ENCODE measurements at places on chromosomes 1 and 21.

DNA sequence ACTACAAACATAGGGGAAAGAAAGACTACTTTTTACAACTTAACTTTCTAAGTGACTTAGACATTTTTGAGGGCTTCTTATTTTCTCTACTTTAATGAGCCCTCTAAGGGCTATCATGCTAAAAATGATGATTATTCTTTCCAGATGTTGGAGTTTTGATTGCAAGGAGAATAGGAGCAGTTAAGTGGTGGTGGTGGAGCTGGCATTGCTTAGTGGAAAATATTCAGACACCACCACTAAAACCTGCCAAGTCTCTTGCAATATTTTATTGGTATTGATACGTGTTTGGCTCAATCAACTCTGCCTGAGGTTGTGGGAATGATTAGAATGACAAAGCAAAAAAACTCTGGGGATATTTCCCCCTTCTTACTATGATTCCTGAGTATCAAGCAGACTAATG, 82.6 kb upstream of the PTGFR start:
- DNase-seq, result no peak

DNA sequence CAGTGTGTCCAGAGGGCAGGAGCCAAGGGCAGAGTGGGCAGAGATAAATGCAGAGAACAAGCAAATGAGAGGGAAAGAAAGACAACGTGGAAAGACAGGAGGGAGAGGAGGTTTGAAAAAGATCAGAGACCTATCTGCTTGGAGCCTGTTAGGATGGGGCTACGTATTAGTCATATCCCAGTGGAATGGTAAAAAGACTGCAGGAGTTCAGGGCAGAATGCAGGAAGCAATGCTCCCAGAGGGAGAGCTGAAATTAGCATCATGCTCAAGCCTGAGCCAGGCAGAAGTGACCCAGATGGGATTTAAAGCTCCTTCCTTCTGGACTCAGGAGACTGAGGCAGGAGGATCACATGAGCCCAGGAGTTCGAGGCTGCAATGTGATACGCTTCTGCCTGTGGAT, 261.3 kb upstream of the CHRM3 start:
- no peak for DNase-seq

- no peak for DNase-seq
These were observed 416 bp upstream of the TNFRSF14 start for GRCh38 chr1:2555634-2556276.

DNA sequence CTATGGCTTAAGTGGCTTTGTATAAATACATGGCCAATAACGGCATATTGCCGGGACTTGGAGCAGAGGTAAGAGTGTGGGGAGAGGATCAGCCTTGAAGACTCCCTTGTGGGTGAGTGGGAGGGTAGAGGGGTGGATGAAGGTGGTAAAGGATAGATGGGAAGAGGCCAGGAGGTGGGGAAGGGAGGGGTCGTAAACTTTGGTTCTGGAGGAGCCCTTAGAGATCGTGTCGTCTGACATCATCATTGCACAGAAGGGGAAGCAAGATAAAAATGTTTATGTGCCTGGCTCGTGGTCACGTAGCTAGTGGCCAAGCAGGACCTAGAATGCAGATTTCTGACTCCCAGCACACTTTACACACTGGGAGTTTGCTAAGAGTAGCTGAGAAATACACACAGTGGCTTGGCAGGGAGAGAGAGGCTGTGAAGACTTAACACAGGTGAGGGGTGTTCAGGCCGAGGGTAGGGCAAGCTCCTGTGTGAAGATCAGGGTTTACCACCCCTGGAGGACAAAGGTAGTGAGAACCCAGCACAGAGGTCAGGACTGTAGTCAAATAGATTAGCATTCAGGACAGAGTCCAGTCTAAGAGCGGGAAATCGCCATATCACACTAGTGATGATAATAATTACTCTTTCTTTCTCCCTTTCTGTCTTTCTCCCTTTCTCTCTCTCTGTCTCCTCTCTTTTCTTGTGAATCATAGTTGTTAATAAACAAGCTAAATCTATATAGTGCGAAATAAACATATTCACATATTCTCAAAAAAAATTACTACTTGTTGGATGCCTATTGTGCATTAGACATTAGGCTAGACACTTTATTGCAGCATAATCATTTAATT, 75.5 kb downstream of the LRRC8D start:
- no peak for DNase-seq

DNA sequence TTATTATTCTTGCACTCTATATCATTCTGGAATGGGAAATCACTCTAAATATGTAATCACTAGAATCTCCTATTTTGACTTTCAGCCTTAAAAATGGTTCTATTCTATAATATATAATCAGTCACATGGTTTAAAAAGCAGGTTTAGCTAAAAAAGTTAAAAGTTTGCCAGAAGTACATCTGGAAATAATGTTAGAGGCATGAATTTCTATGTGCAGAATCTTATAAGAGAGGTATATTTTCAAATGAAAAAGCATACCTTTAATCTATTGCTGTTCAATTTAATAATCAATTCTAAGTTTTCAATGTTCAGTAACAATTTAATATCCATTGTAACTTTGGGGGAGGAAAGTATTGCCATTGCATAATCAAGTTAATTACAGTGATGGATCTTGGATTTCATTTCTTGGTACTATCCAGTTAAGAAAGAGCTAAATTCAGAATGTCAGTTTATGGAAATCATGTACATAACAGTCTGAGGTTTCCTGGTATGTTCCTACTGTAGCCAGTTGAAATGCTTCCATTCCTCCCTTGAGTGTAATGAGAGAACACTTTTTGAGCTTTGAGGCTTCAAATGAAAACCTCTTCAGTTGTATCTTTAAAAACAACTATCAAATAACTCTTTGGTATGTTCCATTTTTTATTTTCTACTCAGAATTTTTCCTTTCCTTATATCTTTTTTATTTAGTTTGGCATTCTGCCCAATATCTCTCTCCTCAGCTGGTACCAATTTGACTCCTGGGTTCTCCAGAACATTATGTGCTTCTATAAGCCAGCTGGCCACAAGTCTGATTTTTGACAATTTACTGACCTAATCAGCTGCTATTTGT, 175.7 kb upstream of the COL11A1 start:
- DNase-seq, result no peak

DNA sequence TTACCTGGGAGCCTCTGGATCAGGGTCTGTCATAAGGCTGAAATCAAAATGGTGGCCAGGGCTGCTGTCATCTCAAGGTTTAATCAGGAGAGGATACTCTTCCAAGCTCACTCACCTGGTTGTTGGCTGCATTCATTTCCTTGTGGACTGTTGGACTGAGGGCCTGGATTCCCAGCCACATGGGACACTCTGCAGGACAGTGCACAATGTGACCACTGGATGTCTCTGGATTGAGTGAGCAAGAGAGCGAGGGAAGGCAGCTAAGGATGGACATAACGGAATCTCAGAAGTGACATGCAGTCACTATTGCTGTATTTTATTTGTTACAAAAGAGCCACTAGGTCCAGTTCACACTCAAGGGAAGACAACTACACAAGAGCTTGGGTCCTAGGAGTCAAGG, 229.1 kb downstream of the S1PR1 start:
- DNase-seq, result no peak

- no peak for DNase-seq
These were observed 11.8 kb upstream of the C1orf141 start for GRCh38 chr1:67146539-67146938.

- peak; percentile 2 for DNase-seq
These were observed 776 bp downstream of the KDM1A start for GRCh38 chr1:23019863-23020625.

GRCh38 chr21:21262048-21262447, 263.8 kb downstream of the NCAM2 start:
- no peak for DNase-seq

GRCh38 chr1:8122477-8123407, 96.6 kb upstream of the ERRFI1 start:
- DNase-seq, result no peak

- DNase-seq, result no peak
These were observed 86.8 kb downstream of the KIF26B start for GRCh38 chr1:245241526-245242130.

DNA sequence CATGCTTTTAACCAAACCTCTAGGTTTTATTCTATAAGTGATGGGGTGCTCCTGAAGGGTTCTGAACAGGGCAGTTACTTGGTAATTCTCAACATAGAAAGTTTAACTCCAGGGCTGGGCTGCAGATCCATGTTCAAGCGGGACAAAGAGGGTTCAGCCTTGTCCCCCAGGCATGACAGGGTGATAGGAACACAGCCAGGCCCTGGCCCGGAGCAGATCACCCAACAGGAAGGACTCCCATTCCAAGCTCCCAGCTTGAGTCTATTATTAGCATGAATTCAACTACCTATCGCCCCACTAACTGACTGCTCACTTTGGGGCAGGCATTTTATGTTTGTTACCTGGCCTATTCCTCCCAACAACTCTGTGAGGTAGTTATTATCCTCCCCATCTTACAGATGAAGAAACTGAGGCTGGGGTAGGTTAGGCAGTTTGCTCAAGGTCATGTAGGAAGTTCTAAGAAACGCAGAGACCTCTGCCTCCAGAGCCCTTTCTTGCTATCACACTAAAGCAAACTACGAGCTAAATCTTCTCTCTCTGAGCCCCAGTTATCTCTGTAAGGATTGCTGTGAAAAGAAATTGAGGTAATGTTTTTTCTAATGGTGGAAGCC, 14.5 kb downstream of the ASAP3 start:
- DNase-seq, result no peak

GRCh38 chr1:38430949-38431348, 384.4 kb upstream of the POU3F1 start:
- no peak for DNase-seq

DNA sequence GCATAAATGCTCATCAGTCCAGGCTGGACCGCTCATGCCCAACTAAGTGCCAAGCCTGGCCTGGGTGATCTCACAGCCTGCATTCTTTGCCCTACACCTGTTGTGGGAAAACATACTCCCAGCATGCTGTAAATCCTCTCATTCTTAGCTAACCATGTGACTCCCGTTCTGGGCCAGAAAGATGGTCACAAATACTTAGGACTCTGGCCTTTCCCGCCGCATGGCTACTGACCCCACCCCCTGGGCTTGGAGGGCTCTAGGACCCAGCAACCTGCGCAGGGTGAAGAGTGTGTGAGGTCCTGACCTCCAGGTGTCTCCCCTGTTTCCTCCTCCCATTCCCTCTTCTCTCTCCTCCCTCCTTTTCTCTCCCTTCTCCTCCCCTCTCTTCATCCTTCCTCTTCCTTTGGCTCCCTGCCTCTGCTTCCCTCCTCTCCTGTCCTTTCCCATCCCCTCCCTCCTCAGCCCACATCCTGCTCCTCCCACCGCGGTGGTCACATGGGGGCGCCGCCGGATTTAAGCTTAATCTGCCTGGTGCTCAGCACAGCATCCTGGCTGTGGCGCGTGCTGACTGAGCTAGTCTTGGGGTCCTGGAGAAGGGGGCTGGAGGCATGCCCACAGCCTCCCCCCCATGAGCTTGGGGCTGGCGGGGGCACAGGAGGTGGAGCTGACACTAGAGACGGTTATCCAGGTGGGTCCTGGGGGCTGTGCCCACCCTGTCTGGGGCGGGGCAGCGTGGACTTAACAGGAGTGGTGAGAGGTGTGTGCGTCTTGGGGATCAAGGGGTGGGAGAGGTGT, at the start of gene CROCC:
Gene CROCC, plus strand, starts transcription at position 541 of the 795 bp plus-strand sequence. Its CDS starts 88 bp downstream, at position 629.
- DNase-seq, result no peak

- no peak for DNase-seq
These were observed 43.7 kb downstream of the ARID4B start for GRCh38 chr1:235284231-235284769.

GRCh38 chr1:34398916-34399275, 222.2 kb downstream of the C1orf94 start:
- DNase-seq, result no peak

DNA sequence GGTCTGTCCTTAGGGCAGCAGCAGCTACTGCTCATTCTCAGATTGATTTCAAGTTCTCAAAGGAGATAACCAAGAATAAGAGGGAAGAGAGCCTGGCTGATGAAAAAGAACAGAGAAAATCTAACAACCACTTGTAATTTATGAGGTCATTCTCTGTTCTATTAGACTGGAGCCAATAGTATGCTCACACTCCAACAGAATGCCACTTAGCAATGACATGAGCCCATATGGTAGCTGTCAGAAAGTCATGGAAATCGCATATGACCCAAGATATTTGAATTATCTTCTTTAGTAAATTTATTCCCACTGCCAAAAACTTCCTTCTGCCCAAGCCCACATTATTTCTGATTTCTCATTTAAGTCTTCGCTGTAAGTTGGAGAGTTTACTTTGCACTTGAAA, 53.7 kb upstream of the PLA2G4A start:
- no peak for DNase-seq

- DNase-seq, result no peak
These were observed 209.5 kb downstream of the GRIK1 start for GRCh38 chr21:29730281-29730680.

DNA sequence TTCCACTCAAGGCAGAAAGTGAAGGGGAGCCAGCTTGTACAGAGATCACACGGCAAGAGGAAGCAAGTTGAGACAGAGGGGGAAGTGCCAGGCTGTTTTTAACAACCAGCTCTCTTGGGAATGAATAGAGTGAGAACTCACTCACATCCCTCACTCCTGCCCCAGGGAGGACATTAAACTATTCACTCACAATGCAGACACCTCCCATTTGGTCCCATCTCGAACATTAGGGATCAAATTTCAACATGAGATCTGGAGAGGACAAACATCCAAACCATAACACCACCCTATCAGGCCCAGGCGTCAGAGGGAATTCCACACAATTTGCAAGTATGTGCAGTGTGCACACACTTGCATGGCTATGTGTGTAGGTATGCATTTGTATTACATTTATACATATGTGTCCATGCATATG, 62.7 kb downstream of the DMAP1 start:
- no peak for DNase-seq

DNA sequence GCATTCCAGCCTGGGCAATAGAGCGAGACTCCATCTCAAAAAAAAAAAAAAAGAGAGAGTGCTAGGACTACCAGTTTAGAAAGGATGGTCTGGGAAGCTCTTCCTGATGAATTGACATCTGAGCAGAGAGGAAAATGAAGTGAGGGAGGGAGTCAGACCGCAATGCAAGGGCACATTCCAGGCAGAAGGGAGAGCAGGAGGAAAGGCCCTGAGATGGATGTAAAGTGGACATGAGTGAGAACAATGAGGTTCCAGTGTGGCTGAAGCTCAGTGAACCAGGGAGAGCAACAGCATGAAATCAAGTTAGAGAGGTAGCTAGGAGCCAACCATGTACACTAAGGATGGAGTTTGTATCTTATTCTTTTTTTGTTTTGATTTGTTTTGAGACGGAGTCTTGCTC, 55.9 kb upstream of the SPOCD1 start:
- no peak for DNase-seq

- DNase-seq, result no peak
These were observed 33.7 kb downstream of the PTP4A2 start for GRCh38 chr1:31904339-31905092.

DNA sequence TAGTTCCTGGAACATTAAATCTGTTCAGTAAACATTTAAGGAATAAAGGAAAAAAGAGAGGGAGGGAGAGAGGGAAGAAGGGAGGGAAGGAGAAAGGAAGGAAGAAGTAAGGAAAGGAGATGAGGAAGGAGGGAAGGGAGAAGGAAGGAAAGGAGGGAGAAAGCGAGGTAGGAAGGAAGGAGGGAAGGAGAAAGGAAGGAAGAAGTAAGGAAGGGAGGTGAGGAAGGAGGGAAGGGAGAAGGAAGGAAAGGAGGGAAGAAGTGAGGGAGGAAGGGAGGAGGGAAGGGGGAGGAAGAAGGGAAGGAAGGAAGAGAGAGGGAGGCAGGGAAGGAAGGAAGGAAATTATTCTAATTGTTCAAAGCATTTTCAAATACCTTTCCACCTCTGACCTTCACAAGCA, 77.2 kb upstream of the JUN start:
- DNase-seq, result no peak

- no peak for DNase-seq
These were observed 212.6 kb downstream of the GREM2 start for GRCh38 chr1:240399381-240399780.

Data from stimulated activated CD4-positive, alpha-beta T cell treated with anti-CD3 and anti-CD28 coated beads, Interleukin-1b, Interleukin-23, amount 100 ng/mL, for 1 hour (primary cell).